ENCODE measurements at places on chromosomes 5 and 9.
A peak's percentile ranks its signal among the peaks of the same experiment; 100 is the strongest.

DNA sequence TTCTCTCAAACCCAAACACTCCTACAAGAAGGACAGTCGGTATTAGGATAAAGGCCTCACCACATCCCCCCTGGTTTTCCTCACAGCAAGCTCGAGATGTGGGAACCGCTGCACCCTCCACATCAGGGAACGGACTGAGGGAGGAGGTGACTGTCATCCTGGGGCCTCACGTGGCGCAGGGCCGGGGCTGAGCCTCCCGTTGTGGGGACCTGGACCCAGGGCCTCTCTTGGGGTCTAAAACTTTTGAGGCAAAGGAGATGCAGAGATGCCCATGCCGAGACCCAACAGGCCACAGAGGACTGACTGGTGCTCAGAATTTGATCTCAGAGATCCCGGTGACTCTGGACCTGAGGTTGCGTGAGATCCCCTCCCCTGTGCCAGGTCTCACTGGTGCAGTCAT lies 72.7 kb downstream of the MRPL36 start:
- DNase-seq, result no peak

DNA sequence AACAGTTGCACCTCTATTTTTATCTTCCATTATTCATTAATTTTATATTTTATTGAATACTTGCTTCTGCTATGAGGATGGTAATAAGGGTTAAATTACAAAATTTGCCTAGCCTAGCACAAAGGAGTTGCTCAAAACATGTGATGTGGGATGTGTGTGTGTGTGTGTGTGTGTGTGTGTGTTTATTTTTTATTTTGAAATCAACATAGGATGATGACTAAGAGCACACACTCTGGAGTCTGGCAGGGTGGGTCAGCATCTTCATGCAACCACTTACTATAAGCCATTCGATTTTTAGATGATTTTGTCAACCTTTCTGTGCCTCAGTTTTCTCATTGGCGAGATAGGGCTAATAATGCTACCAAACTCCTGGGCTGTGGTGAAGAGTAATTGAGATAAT lies 57.7 kb upstream of the MAMDC2 start:
- no peak for DNase-seq

DNA sequence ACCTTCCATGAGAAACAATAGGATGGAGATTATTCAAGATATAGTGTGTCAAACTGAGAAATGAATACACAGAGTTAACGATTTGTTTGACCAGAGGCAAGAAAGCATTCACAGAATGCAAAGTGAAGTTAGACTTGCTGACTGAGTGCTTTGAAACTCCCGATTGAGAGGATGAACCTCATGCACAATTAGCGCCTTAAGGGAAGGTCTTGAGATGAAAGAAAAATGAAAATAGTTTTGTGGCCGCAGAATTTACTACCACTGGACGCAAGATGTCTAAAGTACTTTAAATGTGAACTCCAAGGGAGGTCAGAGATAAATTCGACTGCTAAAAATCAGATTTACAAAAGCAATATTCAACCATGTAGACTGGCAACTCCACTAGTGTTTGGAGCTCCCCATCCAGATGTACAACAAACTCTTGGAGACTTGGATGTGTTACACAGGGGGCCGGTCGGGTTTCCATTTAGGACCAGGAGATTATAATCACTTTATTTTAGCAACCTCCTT lies 707 bp upstream of the RIMOC1 start:
- DNase-seq, result no peak

DNA sequence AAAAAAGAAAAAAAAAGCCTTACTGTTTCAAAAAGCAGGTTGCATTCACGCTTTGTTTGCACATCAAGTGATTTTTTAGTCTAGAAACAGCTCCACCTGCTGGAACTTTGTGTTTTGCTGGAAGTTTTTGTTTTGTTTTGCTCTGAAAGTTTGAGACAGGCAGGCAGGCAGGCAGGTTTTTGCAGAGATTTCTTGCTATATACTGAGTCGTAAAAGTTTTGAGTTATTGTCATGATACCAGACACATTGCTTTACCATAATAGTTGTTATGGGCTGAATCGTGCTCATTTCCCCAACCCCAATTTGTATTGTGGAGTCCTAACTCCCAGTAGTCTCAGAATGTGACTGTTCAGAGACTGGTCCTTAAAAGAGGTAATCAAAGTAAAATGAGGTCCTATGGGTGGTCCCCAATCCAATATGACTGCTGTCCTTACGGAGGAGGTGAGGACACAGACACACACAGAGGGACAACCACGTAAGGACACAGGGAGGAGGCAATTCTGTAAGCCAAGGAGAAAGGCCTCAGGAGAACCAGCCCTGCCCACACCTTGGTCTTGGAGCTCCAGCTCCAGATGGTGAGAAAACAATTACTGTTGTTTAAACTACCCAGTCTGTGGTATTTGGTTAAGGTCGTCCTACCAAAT lies 20.9 kb downstream of the OR2Y1 start:
- peak; percentile 0 for DNase-seq

GRCh38 chr9:137009217-137009616 lies 12.8 kb upstream of the CLIC3 start:
- no peak for DNase-seq
